ENCODE measurements at places on chromosomes 7 and 10. TPM values are rescaled to one million over a fixed set of nuclear protein-coding genes. Genes with fewer than 3 reads are reported as not detected.

VSIR gene
- total RNA-seq: 13.6 TPM

AUTS2 gene
- total RNA-seq: 43.3 TPM

CRTAC1 gene
- total RNA-seq: 0.52 TPM

FAM237B gene
- not detected for total RNA-seq

ZNF438 gene
- total RNA-seq: 6.8 TPM

NKX1-2 gene
- total RNA-seq: not detected

ZCWPW1 gene
- total RNA-seq: 3.1 TPM

PPP1R17 gene
- total RNA-seq: not detected

WNT8B gene
- not detected for total RNA-seq

SFTPA1 gene
- not detected for total RNA-seq

HOXA5 gene
- 4.2 TPM for total RNA-seq

ANXA11 gene
- 29.7 TPM for total RNA-seq
